ENCODE measurements at places on chromosomes 4 and X.

GRCh38 chr4:5703831-5704230 lies 4.5 kb downstream of the EVC2 start:
- no peak for DNase-seq

- no peak for DNase-seq
Measured at GRCh38 chr4:7418131-7418943, 16.4 kb downstream of the PSAPL1 start.

- DNase-seq: no peak
Measured at GRCh38 chr4:79413886-79414285, 5.9 kb upstream of the GK2 start.

GRCh38 chrX:69117876-69118526 lies 47.3 kb downstream of the PJA1 start:
- DNase-seq: no peak

DNA sequence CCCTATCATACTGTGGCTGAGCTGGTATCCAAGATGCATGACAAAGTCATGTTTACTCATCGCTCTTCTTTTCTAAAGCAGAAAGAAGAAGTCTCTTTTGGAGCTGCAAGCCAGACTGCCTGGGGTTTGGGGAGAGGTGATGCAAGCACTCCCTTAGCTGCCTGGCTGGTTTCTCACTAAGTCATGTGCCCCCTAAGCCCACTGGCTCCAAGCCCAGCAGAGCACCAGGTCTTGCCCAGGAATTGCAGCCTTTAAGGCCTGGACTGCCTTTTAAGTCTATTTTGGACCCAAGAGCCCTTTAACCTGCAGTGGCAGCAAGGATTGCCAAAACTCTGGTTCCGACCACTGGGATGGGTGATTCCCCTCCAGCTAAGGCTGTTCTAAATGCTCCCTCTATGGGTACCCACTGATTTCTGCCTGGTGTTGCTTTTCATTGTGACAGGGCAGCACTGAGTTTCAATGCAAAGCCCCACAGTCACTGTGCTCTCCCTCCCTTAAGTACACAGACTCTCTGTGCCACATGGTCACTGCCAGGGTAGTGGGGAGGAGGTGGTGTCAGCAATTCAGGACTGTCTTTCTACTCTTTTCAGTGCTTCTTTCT lies 548.6 kb downstream of the TLL1 start:
- no peak for DNase-seq

- no peak for DNase-seq
Measured at GRCh38 chr4:188383180-188383579, 243.9 kb downstream of the TRIML1 start.
